ENCODE measurements at places on chromosomes 1 and 21. TPM values are rescaled to one million over a fixed set of nuclear protein-coding genes. Genes with fewer than 3 reads are reported as not detected.

PODN gene
- total RNA-seq: not detected

DNA sequence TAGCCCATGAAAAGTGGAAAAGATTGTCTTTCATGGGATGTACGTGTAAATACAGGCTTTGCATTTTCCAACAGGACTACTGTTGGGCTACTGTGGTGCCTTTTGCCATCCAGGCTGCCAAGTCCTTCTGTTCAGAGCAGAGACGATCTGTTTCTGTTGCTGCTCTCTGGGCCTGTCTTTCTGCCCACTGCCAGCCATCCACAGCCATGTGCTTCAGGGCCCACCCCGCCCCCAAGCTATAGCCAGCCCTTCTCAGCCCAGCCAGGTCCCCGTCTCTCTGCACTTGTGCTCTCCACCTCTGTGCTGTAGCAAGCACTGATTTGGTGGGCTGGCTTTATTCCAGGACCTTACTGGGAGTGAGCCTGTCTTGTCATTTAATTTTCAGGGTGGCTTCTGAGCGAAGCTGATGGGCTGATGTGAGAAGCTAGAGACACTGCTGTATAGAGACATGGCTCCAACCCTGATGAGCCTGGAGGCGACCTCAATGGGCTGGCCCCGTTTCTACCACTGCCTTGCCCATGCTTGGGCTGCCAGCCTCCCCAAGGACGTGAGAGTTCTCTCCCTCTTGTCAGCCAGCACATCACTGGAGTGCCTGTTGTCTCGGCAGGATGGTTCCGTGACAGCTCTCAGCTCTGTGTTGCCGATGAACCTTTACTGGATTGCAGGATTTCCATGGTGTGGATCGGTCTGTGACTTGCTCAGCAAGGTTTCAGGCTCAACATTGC is 137.8 kb downstream of the PEX14 start:
- DNase-seq: no peak
- H3K27ac ChIP-seq: no peak overlapping the region
- no peaks in the 10 kb centered on the region for H3K27me3 ChIP-seq
- H3K36me3 ChIP-seq: no peaks in the 10 kb centered on the region

- H3K4me1 ChIP-seq: no peaks in the 10 kb centered on the region
- no peak overlapping the region for H3K4me3 ChIP-seq
- no peaks in the 10 kb centered on the region for H3K36me3 ChIP-seq
- H3K27me3 ChIP-seq: peaks cover 15% of the 10 kb centered on the region
Measured at GRCh38 chr21:35988416-35989137, 71.7 kb downstream of the SETD4 start.

VPS72 gene
- total RNA-seq: 76.1 TPM

CELA2B gene
- total RNA-seq: not detected

DNA sequence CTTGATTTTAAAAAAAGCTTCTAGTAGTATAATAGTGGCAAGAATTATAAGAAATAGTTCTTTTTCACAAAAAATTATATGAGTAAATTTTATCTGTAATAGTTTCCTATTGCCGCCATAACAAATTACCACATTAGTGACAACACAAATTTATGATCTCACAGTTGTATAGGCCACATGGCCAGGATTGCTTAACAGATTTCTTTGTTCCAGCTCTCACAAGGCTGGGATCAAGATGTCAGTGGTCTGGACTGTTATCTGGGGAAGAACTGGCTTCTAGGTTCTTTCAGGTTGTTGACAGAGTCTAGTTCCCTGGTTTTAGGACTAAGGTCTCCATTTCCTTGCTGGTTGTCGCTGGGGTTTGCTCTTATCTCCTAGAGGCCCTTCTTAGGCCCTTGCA is 236.4 kb downstream of the USP25 start:
- H3K4me3 ChIP-seq: no peak overlapping the region
- no peaks in the 10 kb centered on the region for H3K36me3 ChIP-seq
- H3K27me3 ChIP-seq: no peaks in the 10 kb centered on the region
- no peak for DNase-seq
- no peaks in the 10 kb centered on the region for H3K4me1 ChIP-seq
- H3K27ac ChIP-seq: no peak overlapping the region

DNA sequence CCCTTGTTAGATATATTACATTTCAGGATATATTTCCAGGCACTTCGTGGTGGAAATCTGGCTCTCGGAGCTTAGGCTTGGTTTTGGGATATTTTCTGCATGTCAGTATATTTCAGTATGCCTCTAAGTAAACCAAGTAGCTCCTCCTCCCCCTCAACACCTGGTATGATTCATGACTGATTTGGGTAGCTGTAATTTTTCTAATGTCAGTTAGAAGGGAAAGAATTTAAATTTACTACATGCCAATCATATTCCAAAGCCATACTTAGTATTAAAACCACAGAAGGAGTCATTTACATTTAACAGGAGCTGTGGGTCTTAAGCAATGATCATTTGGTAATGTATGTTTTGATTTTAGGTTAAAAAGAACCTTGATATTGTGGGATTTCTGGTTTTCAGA is 40.6 kb downstream of the ST6GALNAC3 start:
- H3K27ac ChIP-seq: no peak overlapping the region
- no peaks in the 10 kb centered on the region for H3K4me1 ChIP-seq
- no peak for DNase-seq
- no peaks in the 10 kb centered on the region for H3K36me3 ChIP-seq
- H3K27me3 ChIP-seq: peaks cover 3% of the 10 kb centered on the region

BGLAP gene
- 1.5 TPM for total RNA-seq

FCGR3B gene
- not detected for total RNA-seq

KAZN gene
- 0.30 TPM for total RNA-seq

- H3K36me3 ChIP-seq: peaks cover 47% of the 10 kb centered on the region
- no peak for DNase-seq
- H3K27me3 ChIP-seq: no peaks in the 10 kb centered on the region
- no peak overlapping the region for H3K27ac ChIP-seq
- H3K4me1 ChIP-seq: peaks cover 2% of the 10 kb centered on the region
Measured at GRCh38 chr1:85649591-85649990, 58.6 kb downstream of the ZNHIT6 start.

DNA sequence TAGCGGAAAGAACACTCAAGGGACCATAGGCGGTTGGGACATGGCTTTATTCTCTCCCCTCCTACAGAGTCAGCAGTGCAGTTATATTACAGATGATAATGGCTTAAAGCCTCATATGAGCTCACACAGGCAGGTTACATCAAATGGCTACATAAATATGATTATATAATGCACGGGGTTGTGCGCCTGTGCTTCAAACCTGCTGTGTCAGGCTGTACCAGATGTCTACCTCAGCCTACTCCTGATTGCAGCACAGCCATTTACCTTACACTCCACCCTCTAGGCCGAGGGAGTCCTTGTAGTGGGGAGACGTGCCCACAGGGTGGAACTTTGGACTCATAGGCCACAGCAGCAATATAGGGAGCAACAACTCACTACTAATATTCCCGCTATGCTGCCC is 16.4 kb upstream of the TBX19 start:
- H3K27me3 ChIP-seq: no peaks in the 10 kb centered on the region
- peaks cover 28% of the 10 kb centered on the region for H3K36me3 ChIP-seq
- no peak overlapping the region for H3K27ac ChIP-seq

- H3K27me3 ChIP-seq: no peaks in the 10 kb centered on the region
- no peak overlapping the region for H3K27ac ChIP-seq
- no peaks in the 10 kb centered on the region for H3K36me3 ChIP-seq
- no peak for DNase-seq
- H3K4me1 ChIP-seq: no peaks in the 10 kb centered on the region
- no peak overlapping the region for H3K4me3 ChIP-seq
Measured at GRCh38 chr1:213326281-213327016, 275.4 kb downstream of the RPS6KC1 start.

DNA sequence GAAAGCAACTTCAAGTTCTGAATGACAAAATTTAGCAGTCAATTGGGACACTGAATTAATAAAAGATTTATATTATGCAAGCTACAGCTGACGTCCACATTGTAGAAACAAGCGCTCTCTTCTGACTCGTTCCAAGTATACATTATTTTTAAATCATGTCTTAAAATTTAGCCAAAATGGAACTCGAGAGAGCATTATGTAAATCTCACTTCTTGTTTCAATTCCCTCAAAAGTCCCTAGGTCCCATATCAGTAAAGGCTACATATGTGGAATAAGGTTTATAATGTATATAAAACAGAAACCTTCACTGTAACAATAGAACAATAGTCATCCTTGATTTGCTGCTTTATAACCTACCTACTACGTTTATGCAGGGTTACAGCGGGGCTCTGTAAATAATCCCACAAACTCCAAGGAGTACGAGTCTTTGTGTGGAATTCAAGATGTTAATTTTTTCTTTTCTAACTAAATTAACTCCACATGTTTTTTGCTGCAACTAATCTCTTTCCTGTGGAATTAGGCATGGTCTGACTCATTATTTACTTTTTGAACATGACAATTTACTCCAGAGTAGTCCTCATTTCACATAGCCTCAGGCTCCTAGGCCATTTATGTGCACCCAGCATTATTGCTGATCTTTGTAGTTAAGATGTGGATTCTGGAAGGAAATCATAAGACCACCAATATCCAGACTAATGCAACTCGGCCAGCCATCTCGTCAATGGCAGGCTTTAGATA is 785.1 kb downstream of the LTN1 start:
- no peak overlapping the region for H3K27ac ChIP-seq
- no peaks in the 10 kb centered on the region for H3K4me1 ChIP-seq
- no peaks in the 10 kb centered on the region for H3K36me3 ChIP-seq
- no peaks in the 10 kb centered on the region for H3K27me3 ChIP-seq
- no peak overlapping the region for H3K4me3 ChIP-seq
- no peak for DNase-seq

DNA sequence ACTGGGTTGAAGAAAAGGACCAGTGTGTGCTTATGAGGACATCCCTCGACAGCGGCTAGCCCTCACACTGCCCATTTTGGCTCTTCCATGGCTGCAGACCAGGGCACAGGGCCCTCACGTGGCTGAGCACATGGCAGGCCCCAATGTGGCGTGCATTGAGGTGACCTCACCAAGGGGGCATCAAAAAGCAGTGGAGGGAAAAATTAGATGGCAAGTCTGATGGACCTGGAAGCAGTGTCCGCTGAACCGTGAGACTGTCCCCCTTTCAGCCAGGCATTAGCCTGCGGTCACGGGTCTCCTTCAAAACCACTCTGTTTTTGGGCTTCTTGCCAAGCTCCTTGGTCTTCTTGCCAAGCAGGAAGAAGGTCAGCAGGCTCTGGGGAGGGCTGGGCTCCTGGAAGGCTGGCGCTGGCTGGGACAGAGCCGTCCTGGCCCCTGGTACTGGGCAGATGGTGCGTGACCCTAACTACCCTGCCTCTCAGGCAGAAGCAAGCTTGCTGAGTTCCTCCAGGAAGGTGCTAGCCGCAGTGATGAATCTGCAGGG is 30.8 kb downstream of the TRIM67 start:
- no peak overlapping the region for H3K27ac ChIP-seq
- peaks cover 9% of the 10 kb centered on the region for H3K27me3 ChIP-seq
- no peak for DNase-seq
- H3K36me3 ChIP-seq: no peaks in the 10 kb centered on the region
- H3K4me1 ChIP-seq: no peaks in the 10 kb centered on the region

KRTAP10-10 gene
- not detected for total RNA-seq

CAPN2 gene
- total RNA-seq: 263 TPM

MAGOH gene
- total RNA-seq: 65.9 TPM

GRCh38 chr1:88421997-88422396 is 262.1 kb upstream of the PKN2 start:
- H3K4me1 ChIP-seq: no peaks in the 10 kb centered on the region
- no peaks in the 10 kb centered on the region for H3K27me3 ChIP-seq
- no peak overlapping the region for H3K4me3 ChIP-seq
- H3K36me3 ChIP-seq: no peaks in the 10 kb centered on the region

DNA sequence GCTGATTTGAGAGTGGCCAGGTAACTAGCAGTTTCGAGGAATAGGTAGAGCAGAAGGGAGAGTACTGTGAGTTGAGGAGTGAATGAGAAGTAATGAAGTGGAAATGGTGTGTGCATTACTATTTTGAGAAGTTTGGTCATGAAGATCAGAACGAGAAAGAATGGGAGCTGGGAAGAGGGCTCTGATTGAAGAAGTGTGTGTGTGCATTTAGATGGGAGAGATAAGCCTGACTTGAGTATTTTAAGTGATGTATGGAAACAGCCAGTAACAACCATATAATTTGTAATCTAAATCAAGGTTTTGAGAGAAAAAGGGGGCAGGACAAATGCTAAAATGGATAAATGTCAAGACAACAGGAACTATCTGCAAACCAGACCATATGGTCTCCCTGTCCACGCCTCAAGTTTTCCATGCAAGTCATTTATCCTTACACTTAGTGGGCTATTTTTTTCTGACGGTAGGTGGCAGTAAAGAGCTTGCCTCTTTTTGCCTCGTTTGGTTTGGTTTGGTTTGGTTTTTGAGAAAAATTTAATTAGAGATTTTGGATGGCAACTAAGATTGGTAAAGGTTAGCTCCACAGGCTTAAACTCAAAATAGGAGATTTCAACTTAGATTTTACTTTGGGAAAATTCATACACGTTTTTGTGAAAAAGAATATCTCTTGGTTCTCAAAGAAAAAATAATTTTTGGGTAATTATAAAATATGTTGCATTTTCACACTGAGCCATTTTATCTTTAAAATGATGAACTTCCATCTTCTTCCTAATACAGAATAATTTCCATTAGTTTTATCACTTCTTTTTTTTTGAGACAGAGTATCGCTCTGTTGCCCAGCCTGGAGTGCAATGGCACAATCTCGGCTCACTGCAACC is 9.5 kb upstream of the B3GALNT2 start:
- no peaks in the 10 kb centered on the region for H3K36me3 ChIP-seq
- no peak for DNase-seq
- peaks cover 16% of the 10 kb centered on the region for H3K27me3 ChIP-seq
- no peak overlapping the region for H3K4me3 ChIP-seq

GRCh38 chr1:101158424-101158823 is 78.4 kb upstream of the S1PR1 start:
- DNase-seq: no peak
- no peak overlapping the region for H3K4me3 ChIP-seq
- H3K27me3 ChIP-seq: no peaks in the 10 kb centered on the region
- peaks cover 3% of the 10 kb centered on the region for H3K4me1 ChIP-seq
- no peak overlapping the region for H3K27ac ChIP-seq
- peaks cover 8% of the 10 kb centered on the region for H3K36me3 ChIP-seq

F13B gene
- total RNA-seq: not detected

- H3K4me3 ChIP-seq: no peak overlapping the region
- no peak for DNase-seq
- H3K27ac ChIP-seq: no peak overlapping the region
- H3K27me3 ChIP-seq: no peaks in the 10 kb centered on the region
- peaks cover 62% of the 10 kb centered on the region for H3K36me3 ChIP-seq
Measured at GRCh38 chr1:236836157-236836556, 41.1 kb downstream of the MTR start.

BCAR3 gene
- total RNA-seq: 3.1 TPM

- DNase-seq: no peak
- no peak overlapping the region for H3K27ac ChIP-seq
- peaks cover 57% of the 10 kb centered on the region for H3K36me3 ChIP-seq
- H3K27me3 ChIP-seq: no peaks in the 10 kb centered on the region
Measured at GRCh38 chr1:95237981-95238703, 4.1 kb downstream of the RWDD3 start.

- no peak overlapping the region for H3K4me3 ChIP-seq
- H3K36me3 ChIP-seq: no peaks in the 10 kb centered on the region
- H3K27ac ChIP-seq: no peak overlapping the region
- no peaks in the 10 kb centered on the region for H3K4me1 ChIP-seq
- no peak for DNase-seq
Measured at GRCh38 chr1:165062346-165062745, 294.2 kb downstream of the LMX1A start.

LAMTOR2 gene
- total RNA-seq: 66.2 TPM

All from activated CD4-positive, alpha-beta memory T cell treated with anti-CD3 and anti-CD28 coated beads, Interleukin-2, amount 10 ng/mL, durations not matched to agents 7 days and 5 days (primary cell).